ENCODE measurements at places on chromosomes 2 and 18. TPM values are rescaled to one million over a fixed set of nuclear protein-coding genes. Genes with fewer than 3 reads are reported as not detected.

MERTK gene
- 35.0 TPM for total RNA-seq

EGR4 gene
- total RNA-seq, result not detected

CHRNA1 gene
- total RNA-seq, result 6.2 TPM

NEB gene
- 1.2 TPM for total RNA-seq

RPRM gene
- not detected for total RNA-seq

RESP18 gene
- not detected for total RNA-seq

COL4A3 gene
- total RNA-seq, result not detected

HNMT gene
- 6.2 TPM for total RNA-seq

IL1R1 gene
- total RNA-seq, result 2.0 TPM

ATP5F1A gene
- 759 TPM for total RNA-seq

TMEM200C gene
- not detected for total RNA-seq

POTEJ gene
- total RNA-seq, result 0.65 TPM

TOGARAM2 gene
- total RNA-seq, result 0.10 TPM

TUBB8B gene
- not detected for total RNA-seq
